Naive B cell (primary cell): ENCODE measurements at places on chromosomes 2 and 18.

- no peak for DNase-seq
These were observed 108.8 kb downstream of the SLC4A3 start for GRCh38 chr2:219736209-219736608.

GRCh38 chr2:225532096-225532495 lies 132.6 kb downstream of the NYAP2 start:
- DNase-seq: no peak

GRCh38 chr18:24964216-24964615 lies 387.8 kb downstream of the ZNF521 start:
- DNase-seq: peak; percentile 78

DNA sequence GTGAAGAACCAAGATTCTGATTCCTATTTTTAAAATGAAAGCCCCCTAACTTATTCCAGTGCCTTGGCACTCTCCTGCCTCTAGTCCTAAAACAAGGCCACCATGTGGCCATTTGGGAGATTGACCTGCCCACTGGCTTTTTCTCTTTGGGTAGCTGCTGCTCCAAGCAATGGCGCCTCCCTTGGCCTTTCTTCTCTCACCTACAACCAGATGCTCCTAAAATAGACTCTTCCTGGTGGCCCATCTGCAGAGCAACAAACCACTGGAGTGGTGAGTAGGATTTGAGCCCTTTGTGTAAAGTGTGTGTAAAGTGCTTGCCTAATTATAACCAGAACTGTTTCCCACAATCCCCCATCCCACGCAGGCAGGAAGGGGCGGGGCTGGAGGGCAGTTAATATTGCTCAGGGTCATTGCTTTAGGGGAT lies 114.2 kb downstream of the FHOD3 start:
- DNase-seq: no peak

DNA sequence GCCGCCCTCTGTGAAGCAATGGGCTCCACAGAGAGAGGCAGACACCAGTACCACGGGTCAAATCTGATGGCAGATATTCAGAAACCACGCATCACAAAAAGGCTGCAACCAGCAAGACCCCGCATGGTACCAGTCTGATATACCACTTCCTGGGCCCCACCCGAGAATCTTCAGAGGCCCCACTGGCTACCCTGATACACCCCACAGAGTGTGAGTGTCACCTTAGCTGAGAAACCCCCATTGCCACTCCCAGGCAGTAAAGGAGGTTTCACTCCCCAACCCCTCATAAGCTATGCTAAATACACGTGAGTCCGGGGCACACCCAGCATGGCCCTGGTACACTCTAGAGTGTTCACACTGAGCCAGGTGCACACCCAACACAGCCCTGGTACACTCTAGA lies 160.0 kb downstream of the EIPR1 start:
- no peak for DNase-seq

GRCh38 chr2:58429014-58429875 lies 188.1 kb upstream of the FANCL start:
- no peak for DNase-seq

DNA sequence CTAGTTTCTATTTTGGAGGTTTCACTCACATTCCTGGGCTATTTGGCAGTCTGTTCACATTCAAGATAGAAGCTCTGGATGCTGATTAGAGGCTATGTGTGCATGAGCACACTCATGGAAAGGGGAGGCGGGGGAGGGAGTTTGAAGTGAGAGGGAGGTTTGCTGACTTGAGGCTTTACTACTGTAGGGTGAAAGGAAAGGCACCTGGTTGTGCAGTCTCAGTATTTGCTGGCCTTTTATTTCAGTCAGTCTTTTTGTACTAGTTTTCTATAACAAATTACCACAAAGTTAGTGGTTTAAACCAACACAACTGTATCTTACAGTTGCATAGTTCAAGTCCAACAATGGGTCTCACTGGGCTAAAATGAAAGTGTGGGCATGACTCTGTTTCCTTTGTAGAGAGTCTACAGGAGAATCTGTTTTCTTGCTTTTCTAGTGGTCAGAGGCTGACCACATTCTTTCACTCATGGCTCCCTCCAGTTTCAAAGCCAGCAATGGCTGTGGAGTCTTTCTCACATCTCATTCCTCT lies 47.7 kb upstream of the NR4A2 start:
- DNase-seq: no peak

GRCh38 chr2:15363142-15363541 lies 198.0 kb downstream of the NBAS start:
- no peak for DNase-seq

DNA sequence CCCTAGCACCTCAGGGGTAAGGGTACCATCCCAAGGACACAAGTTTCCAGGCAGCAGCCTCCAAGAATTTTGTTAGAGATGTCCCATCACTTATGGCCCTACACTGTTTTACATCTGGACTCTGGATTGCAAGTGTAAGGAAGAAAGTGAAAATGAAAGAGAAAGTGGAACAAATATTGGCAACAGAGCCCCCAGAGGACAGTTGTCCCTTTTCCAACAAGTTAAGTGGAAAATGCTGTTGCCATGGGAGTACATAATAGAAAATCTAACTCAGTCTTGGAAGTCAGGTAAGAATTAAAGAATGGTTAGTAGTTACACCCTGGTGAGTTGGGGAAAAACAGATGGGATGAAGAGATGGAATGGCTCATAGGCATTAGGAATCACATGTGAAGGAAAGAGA lies 50.6 kb downstream of the TTC21B start:
- no peak for DNase-seq

GRCh38 chr2:23454501-23455120 lies 69.6 kb downstream of the KLHL29 start:
- DNase-seq: no peak

DNA sequence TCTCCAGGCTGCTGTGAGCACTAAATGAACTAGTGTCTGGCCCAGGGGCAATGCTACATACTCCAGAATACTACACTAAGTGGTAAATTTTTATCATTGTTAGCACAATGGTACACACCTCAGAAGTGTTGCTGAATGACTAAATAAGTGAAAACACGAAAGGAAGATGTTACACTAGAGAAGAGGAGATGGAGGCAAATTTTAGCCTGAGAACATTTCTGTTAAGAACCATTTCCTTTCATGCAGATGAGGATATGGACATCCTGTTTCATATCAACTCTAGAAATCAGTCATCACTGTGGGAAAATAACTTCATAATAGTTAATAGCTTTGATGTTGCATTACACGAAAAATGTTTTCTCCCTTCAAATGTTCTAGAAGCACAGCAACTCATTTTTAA lies 117.6 kb upstream of the STK17B start:
- DNase-seq: no peak

GRCh38 chr2:239605976-239606375 lies 205.2 kb upstream of the HDAC4 start:
- DNase-seq: no peak

- no peak for DNase-seq
These were observed 1.1 kb upstream of the HIBCH start for GRCh38 chr2:190320696-190321095.

DNA sequence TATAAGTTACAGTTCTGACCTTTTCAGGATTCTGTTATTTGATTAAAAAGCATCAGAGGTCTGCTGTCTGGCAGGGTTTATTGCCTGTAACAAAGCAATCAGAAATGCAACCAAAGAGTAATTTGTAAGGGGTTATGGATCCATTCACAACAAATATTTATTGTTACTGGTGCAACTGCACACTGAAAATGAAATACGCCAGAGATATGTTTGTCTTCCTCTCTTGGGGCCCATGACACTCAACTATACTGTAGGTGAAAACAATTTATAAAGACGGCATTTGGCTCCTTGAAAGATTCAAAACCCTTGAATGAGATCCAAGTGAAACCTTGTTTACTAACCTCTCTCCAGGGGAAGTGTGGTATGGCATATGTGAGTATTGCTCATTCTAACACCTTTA lies 452.2 kb downstream of the MBD2 start:
- no peak for DNase-seq

DNA sequence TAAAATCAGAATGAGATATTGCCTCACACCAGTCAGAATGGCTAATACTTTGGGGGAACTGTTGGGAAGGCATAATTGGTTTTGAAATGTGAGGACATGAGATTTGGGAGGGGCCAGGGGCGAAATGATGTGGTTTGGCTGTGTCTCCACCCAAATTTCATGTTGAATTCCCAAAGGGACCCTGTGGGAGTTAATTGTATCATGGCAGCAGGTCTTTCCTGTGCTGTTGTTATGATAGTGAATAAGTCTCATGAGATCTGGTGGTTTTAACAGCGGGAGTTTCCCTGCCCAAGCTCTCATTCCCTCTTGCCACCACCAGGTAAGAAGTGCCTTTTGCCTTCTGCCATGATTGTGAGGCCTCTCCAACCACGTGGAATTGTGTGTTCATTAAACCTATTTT lies 59.6 kb downstream of the CSRNP3 start:
- DNase-seq: no peak

GRCh38 chr2:221596192-221596591 lies 24.1 kb upstream of the EPHA4 start:
- DNase-seq: no peak

DNA sequence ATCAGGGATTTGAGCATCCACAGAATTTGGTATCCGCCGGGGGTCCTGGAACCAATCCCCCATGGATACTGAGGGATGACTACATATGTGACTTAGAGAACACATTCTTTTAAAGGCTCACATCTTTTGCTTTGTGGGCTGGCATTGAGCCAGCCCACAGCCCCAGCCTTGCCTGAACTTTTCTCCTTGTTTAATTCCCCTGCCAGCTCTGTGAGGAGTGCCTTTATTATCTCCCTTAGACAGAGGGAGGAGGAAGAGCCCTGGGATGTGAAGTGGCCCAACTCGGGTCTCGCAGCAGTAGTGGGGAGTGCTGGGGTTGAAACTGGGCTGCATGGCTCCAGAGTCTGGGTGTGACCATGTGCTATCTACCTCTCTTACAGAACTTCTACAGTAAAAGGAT lies 7.6 kb downstream of the TTC39C start:
- DNase-seq: no peak

- DNase-seq: no peak
These were observed 216.6 kb downstream of the SPAG16 start for GRCh38 chr2:213500881-213501280.

- no peak for DNase-seq
These were observed 181.1 kb downstream of the SOCS6 start for GRCh38 chr18:70469916-70470315.

GRCh38 chr2:226488034-226488433 lies 311.6 kb downstream of the IRS1 start:
- DNase-seq: no peak

GRCh38 chr2:105380432-105381100 lies 18.3 kb downstream of the FHL2 start:
- no peak for DNase-seq

DNA sequence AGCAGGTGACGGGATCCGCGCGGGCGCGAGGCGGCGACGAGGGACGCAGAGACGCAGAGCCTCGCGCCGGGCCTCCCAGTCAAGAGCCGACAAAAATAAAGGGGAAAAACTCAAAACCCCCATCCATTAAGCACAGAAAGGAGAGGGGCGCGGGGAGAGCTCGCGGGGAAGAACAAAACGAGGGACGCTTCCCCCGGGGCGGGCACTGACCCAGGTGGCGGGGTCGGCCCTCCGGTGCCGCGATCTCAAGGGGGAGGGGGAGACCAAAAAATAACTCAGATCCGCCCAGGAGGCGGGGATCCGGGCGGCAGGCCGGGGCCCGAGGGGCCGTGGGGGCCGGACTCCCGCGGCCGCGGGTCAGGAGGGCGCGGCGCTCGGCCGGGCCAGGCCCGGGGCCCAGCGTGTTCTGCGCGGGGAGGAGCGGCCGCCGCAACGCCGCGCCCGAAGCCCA lies 597 bp downstream of the RNF103 start:
- DNase-seq: peak; percentile 68

DNA sequence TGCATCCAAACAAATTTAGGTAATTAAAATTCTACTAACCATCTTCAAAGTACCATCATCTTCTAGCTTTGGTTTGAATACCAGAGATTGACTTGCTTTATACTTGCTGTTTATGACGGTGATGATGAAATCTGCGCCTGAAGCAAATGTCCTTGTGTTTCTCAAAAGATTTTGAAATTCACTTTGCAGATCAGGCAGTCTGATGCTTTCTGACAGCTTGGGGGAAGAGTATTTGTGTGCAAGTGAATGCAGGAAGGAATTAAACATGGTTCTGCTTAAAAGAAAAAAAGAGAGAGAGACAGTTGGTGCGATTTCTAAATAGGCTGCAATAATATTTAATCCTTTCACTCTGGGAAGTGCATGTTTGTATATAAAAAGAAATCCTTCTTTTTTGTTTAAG lies 29.6 kb downstream of the CSRNP3 start:
- no peak for DNase-seq

GRCh38 chr18:28108254-28108653 lies 68.7 kb downstream of the CDH2 start:
- DNase-seq: no peak

DNA sequence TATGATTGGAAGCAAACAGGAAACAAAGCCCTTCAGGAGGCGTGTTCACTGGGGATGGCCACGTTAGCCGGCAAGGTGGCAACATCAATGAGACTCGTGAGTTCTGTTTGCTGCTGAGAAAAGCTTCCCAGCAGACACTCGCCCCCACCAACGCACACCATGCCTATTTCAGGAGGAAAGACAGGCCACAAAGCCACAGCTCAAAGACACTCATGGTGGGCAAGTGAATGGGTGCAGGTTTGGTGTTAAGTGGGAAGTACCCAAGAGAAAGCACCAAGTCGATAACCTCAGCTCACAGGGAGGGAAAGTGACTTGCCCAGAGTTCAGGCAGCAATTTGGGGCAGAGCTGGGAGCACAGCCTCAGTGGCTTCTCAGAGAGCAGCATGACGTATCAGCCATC lies 10.5 kb upstream of the MTERF4 start:
- DNase-seq: no peak

DNA sequence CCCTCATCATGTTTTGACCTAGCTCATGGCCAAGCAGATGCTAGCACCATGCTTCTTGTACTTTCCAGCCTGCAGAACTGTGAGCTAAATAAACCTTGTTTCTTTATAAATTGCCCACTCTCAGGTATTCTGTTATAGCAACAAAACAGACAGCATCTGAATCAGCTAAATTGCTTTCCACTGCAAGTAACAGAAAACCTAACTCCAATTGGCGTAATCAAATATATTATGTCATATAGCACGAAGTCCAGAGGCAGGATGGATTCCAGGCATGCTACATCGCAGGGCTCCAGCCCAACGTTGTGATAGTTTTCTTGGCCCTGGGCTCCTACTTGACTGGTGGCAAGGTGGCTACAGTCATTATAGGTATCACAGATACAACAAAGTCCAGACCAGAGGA lies 10.4 kb upstream of the CUL3 start:
- no peak for DNase-seq
